ENCODE measurements at places on chromosomes 7 and 10.

GRCh38 chr10:118017850-118018249 lies 28.9 kb downstream of the RAB11FIP2 start:
- no peak for DNase-seq

DNA sequence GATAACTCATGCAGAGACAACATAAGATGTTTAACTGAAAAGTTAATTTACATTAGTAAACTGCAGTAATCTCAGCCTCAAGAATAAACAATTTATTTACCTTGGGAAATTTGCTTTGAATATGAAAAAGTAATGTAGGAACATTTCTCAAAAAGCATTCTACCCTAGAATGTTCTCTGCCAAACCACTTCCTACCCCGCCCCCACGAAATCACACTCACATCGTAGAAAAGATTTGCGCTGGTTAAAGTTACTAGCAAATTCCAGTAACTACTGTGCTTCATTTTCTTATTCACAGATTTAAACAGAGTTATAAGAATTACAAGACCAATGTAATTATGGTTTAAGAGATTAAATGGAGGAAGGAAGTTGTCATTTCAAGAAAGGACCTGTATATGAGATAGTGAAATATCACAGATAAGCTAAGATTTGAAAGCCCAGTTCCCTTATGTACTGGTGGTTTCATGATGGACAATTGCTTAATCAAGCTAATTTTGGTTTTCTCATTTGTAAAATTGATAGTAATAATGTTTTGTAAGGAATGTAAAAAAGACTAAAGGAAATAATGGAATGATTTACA lies 175.4 kb downstream of the GNAI1 start:
- DNase-seq: no peak

DNA sequence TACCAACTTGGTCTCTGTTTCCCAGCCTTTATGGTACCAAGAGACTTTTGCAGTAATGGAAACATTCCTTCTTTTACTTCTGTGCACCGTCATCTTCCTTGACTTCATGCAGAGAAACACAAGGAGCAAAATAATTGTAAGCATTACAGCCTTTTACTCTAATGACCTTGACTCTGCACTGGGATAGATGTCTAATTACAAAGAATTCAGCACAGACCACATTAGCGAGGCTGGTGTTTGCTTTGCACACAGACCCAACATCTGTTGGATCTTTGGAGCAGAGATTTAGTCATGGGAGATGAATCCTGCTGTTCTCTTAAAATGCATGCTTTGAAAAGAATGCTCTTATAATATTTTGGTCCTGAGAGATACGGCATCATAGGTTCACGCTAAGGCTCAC lies 261.6 kb downstream of the TWIST1 start:
- DNase-seq: no peak

DNA sequence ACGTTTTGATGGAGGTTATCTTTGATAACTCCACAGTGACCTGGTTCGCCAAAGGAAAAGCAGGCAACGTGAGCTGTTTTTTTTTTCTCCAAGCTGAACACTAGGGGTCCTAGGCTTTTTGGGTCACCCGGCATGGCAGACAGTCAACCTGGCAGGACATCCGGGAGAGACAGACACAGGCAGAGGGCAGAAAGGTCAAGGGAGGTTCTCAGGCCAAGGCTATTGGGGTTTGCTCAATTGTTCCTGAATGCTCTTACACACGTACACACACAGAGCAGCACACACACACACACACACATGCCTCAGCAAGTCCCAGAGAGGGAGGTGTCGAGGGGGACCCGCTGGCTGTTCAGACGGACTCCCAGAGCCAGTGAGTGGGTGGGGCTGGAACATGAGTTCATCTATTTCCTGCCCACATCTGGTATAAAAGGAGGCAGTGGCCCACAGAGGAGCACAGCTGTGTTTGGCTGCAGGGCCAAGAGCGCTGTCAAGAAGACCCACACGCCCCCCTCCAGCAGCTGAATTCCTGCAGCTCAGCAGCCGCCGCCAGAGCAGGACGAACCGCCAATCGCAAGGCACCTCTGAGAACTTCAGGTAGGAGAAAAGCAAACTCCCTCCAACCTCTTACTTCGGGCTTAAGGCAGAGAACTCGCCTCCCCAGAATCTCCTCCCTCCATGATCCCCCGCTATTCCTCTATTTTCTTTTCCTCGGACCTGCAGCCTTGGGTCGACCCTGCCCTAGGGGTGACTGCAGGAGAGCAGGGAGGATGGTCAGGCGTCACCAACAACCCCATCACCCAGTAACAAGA lies at the start of gene SERPINE1:
Gene SERPINE1 (plus strand): TSS at position 454 of the 809 bp plus-strand sequence. CDS start 1,290 bp downstream, outside the sequence.
- peak; percentile 17 for DNase-seq

DNA sequence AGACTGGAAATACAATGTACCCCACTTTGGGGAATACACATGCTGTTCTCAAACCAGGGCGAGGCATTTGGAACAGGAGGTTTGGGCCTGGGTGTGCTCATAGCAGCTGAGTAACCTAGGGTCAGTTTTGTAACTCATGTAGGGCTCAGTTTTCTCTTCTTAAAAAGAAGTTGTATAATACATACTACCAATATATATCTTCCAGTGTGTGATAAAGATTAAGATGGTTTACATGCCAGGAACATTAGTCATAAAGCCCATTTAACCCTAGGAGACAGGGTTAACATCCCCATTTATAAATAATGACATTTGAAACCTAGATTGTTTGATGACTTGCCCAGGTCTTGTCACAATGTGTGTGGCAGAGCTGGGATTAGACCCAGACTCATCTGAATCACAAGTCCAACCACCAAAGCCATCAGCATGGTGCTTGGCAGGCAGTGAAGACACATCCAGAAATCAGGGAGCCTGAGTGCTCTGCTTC lies 6.0 kb downstream of the AKR1B10 start:
- DNase-seq: no peak

- DNase-seq: no peak
Measured at GRCh38 chr10:114855776-114856543, 34.4 kb downstream of the FHIP2A start.

DNA sequence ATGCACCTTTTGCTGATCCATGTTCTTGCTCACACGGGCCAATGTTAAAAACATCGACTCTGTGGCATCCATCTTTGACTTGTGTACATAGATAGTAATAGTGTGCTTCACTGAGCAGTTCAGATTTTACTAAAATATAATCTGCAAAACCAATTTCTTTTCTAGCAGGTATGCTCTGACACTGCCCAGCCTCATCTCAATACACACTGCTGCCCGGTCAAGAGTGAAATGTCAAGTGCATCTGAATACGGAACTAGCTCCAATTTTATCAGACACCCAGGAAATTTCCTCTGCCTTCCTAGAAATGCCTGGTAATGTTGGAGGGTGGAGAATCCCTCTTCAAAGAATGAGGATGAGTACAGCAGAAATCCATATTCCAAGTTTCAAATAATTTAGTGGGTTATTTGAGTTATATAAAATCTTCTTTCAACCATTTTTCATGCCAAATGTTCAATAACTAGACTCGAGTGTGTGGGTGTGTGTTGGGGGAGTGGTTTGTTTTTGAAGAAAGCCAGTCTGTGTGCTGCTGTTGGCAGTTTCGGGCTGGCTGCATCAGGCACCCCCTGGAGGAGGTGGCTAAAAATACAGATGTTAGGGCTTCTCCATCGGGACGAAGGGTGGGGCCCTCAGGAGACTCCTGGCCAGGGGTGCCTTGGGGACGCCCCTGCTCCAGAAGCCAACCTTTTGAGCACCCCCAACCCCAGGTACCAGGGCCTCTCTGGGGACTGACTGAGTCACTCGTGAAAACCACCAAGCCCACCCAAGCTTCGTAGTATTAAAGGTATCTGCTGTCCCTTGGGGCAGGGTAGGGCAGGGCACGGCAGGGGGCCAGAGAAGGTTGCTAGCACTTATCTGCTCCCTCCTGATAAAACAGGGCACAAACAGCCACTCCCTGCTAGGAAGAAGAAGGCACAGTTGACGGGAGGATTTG lies 15.4 kb downstream of the CTBP2 start:
- DNase-seq: no peak

DNA sequence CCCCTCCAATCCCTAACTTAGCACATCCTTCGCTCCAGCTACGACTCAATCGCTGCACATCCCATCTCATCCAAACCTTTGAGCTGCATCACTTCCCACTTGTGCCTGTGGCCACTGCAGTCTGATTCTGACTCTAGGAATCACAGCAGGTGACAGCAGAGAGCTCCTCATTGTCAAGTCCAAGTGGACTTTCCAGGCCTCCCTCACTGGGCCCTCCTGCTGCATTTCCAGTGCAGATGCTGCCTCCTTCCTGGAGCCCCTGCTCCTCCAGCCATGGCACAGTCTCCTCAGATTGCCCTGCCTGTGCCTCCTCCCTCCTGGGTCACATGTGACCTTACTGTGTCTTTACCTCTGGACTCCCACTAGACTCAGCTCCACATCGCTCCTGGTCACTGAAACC lies 157.3 kb downstream of the USP6NL start:
- DNase-seq: no peak

DNA sequence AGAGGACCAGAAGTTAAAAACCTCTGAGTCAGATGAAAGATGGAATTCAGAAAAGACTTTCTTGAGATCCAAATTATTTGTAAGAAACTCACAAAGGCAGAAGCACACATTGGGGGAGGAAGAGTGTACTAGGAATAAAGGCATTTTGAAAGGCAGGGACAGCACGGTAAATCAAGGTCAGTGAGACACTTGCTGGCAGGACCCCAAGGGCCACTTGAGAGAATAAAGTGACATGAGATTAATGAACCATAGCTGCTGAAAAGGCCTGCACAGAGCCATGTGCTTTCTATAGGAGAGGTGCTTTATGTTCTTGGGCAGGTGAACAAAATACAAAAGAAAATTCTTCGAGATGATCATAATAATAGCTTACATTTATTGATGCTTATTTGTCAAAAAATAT lies 929.9 kb upstream of the MBL2 start:
- DNase-seq: no peak

GRCh38 chr10:77186936-77187335 lies 450.7 kb downstream of the KCNMA1 start:
- no peak for DNase-seq

DNA sequence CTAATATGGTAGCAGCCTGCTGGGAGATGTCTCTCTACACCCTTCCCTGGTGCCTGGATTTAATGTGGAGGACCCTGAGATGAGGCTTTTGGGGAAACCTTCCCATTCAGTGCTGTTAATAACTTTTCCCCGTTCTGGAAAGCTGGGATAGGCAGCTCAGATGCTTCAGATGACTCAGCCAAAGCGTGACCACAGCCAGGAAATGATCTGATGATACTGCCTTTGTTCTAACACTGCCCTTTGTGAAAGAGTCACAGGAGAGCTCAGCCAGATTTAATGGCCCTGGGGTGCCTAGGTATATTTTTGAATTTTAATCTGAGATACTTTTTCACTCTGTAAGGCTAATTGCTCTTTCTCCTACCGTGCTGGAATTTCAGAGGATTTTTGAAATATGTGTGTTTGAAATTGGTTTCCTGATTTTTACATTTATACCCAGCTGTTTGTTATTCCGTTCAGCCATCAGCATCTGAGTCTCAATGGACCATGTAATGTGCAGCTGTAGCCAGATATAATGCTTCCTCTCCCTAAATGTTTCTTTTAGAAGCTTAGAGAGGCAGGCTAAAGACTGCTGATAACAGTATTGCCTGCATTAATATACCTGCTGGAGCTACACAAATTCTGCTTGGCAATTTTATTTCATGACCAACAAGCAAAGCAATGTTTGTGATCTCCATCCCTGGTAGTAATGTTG lies 17.8 kb downstream of the CELF2 start:
- DNase-seq: no peak

DNA sequence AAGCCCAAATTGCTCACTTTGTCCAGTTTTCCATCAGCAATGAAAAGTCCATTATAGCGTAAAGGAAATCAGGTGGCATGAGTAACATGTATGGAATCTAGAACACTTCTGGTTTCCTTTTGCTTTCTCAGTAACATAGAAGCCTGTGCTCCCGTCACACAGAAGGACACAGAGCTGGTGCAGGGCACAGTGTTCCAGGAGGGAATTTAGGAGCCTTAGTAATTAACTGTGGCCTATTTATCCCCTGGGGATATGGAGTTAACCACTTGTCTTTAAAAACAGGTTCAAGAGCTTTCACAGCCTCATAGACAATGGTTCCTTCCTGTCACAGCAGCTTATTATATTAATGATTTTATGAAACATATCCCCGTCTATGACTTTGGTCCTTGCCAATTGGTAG lies 189.9 kb downstream of the NEBL start:
- no peak for DNase-seq

- DNase-seq: no peak
Measured at GRCh38 chr7:108586274-108586710, 16.6 kb downstream of the DNAJB9 start.

DNA sequence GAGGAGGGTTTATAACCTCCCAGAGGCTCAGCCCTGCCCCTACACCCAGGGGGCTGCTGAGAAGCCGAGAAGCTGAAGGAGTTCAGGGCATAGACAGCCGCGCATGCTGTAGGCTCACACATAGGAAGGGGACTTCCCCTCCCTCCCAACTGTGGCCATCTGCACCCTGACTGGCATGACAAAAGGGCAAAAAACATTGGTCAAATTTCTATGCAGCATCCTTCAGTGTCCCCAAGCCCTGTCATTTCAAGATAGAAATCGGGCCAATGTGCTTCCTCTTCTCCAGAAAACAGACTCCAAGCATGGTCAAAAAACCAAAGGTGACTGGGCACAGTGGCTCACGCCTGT lies 55.9 kb upstream of the MYL10 start:
- no peak for DNase-seq

- no peak for DNase-seq
Measured at GRCh38 chr7:69517985-69518704, 80.1 kb upstream of the AUTS2 start.

DNA sequence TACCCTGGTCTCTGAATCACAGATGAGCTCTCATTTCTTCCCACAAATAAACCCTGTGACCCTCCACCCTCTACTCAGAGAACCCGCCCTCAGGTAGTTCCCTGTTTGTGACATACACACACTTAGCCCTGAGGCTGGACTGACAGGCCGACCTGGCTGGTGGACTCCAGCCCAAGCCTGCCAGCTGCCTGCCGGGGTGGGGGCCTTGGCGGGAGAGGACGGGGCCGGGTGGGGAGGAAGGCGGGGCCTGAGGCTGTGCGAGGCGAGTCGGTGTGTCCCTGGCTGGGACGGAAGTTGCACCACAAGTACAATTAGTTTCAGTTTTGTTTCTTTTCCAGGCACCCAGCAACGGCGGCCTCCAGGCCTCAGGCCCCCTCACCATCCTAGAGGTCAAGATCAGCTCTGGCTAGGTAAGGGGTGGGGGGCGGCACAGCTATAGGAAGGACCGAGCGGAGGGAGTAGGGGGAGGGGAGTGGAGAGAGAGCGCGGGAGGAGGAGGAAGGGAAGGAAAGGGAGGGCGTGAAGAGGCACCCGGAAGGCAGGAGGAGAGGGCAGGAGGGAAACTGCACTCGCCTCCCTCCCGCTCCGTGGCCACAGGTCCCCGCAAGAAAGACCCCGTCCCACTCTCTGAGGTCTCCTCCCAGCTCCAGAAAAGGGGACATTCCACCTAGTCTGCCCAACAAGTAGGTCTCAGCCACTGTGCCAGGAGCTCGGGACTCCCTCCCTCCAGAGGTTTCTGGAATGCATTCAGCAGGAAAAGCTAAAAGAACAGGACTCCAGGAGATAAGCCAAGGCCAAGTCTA lies at the start of gene TRIM56:
Gene TRIM56 (plus strand): TSS at position 320 of the 803 bp plus-strand sequence. CDS start 1,832 bp downstream, outside the sequence.
- peak; percentile 65 for DNase-seq

Data from activated CD8-positive, alpha-beta memory T cell treated with anti-CD3 and anti-CD28 coated beads for 1 hour (primary cell).